ENCODE measurements at places on chromosomes 12 and 14.

DNA sequence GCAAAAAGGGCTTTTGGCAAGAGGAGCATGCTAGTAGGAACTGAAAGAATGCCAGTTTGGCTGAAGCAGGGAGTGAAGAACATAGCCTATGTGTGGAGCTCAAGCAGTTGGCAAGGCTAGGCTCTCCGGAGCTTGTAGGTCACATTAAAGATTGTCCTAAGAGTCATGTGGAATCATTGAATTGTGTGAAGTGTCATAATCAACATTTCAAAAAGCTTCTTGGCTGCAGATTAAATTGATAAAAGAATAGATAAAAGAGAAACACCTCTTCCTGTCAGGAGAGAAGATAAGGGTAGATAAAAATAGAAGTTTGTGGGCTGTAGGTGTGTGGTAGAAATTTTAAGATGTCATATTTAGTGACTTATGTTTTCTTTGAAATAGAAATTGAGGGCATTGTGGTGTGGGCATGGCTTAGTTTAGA lies 36.1 kb downstream of the CPSF6 start:
- no peak for DNase-seq

DNA sequence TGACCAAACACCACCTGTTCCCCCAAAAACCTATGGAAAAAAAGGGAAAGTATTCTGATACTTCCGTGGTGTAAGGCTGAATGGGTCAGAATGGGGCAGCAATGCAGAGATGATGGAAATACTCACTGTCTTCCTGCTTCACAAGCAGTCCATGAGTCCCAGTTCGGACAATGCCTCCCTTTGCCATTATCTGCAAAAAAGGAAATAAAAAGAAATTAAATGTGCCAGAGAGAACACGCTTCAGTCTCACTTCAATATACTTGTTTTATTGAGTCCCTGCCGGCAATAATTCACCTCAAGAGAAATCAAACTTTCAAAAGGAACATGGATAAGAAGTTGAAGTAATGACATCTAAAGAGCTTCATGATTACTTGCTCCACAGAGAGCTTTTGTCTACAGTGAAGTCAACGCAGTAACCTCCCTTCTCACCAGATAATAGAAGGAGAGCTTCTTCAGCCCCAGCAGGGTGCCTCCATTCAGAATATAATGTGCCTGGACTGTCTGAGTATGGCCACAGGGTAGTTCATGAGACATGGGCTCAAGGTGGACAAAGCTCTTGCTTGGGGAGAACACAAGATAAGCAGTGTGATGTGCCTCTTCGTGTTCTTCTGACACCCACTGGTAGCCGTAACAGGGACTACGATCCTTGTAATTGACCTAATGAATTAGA lies 14.6 kb downstream of the A2M start:
- DNase-seq: no peak

DNA sequence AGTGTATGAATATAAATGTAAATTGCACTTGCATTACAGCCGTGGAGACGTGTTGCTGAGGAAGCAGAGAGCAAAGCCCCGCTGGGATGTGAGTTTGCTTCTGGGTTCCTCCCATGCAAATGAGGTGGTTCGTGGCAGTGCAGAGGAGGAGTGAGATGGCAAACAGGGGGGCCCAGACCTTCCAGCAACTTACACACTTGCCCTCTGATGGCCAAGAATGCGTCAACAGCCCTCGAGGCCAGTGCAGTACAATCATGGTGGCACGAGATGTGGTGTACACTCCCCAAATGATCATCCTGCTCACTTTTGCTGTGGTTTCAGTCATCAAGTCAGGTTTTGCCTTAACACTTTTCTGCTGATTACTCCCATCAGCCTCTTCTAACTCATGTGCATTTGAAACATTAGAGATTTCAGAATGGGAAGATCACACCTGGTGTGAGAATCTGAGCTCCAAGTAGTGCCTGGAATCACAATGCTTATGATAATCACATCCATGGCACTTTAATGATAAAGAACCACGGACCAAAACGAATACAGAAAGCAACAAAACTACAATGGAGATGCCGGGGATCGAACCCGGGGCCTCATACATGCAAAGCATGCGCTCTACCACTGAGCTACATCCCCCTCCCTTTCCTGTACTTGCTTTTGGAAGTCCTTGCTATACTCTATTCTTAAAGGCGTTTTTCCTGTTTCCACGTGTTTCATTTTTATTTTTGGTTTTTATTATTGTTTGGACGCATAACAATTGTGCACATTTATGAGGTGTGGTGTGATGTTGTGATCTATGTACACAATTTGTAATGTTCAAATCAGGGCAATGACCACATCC lies 7.0 kb upstream of the UBC start:
- DNase-seq: no peak

DNA sequence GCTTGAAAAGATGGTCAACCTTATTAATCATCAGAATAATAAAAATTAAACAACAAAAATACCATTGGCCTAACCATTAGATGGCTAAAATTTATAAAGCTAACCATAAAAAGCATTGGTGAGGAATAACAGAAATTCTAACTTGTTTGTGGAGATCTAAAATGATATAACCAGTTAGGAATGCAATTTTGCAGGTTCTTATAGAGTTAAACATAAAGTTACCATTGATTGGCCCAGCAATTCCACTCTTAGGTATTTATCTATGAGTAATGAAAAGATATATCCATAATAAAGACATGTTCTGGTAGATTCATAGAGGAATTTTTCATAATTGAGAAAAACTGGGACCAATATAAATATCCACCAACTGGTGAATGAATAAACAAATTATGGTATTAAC lies 1098.6 kb downstream of the FSCB start:
- no peak for DNase-seq

DNA sequence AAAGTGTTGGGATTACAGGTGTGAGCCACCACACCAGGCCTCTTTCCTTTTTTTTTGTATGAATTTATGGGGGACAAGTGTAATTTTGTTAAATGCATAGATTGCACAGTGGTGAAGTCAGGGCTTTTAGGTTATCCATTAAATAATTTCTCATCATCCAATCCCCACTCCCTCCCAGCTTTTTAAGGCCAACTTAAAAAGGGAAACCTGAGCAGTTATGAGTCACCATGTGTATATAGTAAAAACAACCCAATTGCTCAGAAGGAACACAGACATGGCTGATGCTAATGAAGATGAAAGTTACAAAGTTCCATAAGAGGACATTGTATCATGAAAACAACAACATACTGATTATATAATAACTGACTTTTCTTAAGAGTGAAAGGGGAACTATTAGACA lies 25.6 kb upstream of the ARID2 start:
- DNase-seq: no peak

DNA sequence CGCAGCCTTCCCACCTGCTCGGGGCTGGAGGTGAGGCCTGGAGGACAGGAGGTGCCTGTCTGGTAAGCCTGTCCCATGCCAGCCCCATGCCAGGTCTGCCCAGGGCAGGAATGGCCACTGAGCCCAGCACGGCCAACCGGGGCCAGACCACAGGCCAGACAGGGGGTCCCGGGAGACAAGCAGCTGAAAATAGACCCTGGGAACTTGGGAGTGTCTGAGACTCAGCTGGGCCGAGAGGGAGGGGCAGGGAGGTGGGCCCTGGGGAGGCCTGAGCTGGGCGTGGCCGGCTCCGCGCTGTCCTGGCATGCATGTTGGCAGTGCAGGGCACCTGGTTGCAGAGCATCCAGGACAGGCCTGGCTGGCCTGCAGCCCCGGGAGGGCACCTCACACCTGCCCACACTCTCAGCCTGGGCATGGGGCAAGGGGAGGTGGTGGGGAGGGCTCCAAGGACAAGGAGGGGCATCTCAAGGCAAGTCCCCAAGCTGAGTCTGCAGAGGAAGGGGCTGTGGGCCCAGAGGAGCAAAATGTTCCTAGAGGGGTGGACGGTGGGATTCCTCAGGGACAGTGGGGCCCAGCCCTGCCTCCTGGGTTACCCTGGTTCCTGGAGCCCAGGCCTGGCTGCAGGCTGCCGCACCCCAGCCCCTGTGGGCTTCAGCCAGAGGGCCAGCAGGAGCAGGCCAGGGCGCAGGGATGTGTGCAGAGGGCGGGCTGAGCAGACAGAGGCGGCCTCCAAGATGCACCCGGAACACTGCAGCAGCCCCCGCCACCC lies 3.2 kb upstream of the CRIP1 start:
- no peak for DNase-seq
